ENCODE measurements at places on chromosomes 5 and 9. TPM values are rescaled to one million over a fixed set of nuclear protein-coding genes. Genes with fewer than 3 reads are reported as not detected.

ZBED3 gene
- polyA plus RNA-seq: 27.4 TPM

GRCh38 chr5:150734579-150735384 lies 24.0 kb downstream of the DCTN4 start:
- no peak for DNase-seq

- DNase-seq: no peak
Measured at GRCh38 chr5:69432412-69433206, 17.7 kb downstream of the MARVELD2 start.

- DNase-seq: no peak
Measured at GRCh38 chr9:117779760-117780159, 75.6 kb downstream of the TLR4 start.

DNA sequence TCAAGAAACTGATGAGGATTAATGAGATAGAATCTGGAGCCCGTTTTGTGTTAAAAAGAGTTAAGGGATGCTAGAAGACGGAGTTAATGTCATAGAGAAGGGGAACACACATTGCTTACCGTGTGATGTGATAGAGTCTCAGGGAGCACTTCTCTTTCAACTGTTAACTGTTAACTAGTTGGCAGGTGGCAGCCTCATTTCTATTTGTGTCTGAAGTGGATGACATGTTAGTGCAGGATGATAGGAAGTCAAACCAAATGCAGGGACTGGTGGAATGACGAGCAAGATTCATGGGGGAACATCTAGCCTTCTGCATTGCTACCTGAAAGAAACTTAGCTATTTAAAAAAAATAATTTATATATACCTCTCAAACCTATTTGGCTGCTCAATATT lies 222.7 kb downstream of the MAST4 start:
- DNase-seq: no peak

- DNase-seq: no peak
Measured at GRCh38 chr9:107219486-107220077, 63.5 kb upstream of the RAD23B start.

DNA sequence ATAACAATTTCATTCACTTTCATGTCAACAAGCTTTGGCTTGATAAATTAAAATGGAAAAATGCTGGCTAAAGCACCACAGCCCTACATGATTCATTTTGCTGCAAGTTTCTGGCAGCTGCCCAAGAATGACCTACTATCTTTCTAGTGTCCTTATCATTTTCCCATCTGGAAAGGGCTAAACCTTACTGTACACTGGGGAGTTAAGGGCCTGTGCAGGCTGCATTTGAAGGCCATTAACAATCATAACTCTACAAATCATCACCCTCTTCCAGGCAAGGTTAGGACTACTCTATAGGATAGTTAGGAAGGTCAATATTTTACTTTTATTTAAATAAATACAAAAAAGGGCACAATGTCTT lies 579.7 kb upstream of the ZNF608 start:
- DNase-seq: no peak

DNA sequence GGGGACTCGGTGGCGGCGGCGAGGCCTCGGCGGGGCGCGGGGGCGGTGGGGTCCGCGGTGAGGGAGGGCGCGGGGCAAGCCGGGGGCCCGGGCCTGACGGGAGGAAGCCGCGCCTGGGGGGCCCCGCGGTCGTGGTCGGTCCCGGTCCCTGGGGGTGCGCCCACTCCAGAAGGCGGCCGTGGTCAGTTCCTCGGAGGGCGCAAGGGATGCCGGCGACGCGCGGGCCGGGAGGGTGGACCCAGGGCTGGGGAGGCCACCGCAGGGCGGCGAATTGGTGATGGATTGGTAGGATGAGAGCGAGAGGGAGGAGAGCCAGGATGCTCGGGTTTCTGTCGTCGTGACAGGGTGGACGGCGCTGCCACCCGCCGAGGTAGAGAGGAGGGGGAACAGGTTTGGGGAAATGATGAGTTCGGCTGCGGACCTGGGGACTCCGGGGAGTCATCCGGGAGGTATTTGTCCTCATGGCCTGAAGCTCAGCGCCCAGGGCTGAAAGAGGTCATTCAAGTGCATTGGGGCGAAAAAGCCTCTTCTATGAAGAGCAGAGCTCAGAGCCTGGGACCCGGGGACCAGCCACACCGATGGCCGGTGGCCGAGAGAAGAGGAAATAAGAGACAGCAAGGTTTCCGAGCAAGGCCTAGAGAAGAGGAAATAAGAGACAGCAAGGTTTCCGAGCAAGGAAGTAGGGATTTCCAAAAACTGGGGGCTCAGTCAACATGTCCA lies 557 bp downstream of the GNG10 start:
- peak; percentile 9 for DNase-seq
